ENCODE measurements at places on chromosomes 2 and 18.

DNA sequence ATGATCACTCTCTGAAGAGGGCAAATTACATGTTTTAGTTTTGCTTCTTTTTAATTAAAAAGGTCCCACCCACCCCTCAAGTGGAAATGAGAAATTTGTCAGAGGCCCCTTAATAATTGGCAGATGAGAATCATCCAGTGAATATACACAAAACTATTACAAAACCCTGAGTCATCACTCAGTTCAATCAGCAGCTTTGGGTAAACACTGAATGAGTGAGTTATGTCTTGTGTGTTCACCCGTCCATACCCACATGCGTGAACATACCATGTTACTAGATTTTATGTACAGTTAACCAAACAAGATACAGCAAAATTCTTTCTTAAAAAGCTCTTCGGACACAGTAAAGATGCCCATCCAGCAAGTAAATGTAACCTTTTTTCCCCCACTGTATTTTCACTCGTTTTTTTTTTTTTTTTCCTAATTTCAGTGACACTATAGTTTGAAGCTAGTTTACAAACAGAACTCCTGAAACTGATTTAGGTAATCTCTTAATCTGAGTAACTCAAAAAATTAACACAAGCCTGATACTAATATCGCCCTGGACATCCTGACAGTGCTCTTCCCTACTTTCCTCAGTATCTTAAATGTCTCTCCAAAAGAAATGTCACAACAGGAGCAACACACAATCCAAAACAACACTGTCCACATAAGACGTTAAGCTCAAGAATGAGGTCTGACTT is 1.4 kb downstream of the PSME4 start:
- DNase-seq: no peak

DNA sequence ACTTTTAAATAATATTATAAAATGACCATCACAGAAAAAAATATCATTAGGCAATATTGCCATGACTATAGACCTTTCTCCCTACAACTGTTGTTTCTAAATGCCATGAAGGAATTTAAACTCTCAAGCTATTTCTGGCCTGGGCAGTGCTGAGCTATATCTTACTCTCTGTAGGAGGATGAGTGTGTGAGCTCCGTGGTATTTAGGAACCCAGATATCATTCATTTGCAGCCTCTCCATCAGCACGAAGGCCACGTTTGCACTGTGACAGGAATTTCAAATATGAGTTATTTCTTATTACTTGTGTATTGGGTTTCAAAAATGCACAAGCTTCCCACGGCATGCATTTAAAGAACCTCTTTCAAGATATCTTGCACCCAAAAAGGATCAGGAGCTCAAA is 35.0 kb upstream of the SOX11 start:
- no peak for DNase-seq

GRCh38 chr18:24761765-24762164 is 301.3 kb downstream of the HRH4 start:
- no peak for DNase-seq

DNA sequence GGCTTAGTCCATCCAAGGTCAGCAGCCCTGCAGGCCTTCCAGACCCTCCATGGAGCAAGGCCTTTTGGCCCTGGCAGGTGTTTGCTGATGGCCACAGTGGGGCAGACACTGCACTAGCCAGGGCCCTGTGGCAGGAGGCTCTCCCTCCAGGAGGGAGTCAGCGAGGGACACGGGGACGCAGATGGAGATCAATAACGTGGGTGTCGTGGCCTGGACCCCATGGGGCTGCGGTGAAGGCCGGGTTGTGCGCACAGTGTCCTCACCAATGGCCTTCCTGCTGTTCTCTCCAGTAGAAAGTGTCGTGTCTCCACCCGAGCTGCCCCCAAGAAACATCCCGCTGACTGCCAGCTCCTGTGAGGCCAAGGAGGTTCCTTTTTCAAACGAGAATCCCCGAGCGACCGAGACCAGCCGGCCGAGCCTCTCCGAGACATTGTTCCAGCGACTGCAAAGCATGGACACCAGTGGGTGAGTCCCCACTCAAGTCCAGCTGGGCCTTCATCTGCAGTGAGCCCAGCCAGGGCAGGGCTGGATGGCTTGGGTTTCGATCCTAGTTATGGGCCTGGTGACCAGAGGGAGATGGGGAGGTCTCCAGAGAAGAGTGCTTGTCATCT is 65.4 kb downstream of the INPP5D start:
- DNase-seq: no peak

- DNase-seq: no peak
Measured at GRCh38 chr2:53813151-53813550, 26.3 kb downstream of the ERLEC1 start.

DNA sequence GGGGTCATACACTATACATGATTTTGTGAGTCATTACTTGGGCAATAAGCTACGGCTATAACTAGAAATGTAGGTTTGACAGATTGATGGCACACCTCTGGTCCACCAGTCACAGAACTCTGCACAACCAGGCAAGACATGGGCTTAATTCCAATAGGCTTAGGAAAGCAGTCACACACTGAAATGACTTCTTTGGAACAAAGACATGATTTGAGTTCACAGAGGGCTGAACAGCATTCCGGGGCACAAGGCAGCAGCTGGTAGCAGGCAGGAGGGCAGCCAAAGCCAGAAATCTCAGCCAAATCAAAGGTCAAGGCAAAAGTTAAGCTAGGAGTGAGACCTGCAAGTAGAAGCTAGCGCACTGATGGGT is 27.4 kb downstream of the FABP1 start:
- DNase-seq: no peak

All from stimulated activated CD4-positive, alpha-beta T cell treated with anti-CD3 and anti-CD28 coated beads, Interleukin-1b, Interleukin-23, amount 100 ng/mL, for 24 hours (primary cell).